ENCODE measurements at places on chromosomes 11 and 22.

- DNase-seq = no peak
Observed at GRCh38 chr11:108588287-108588686, 5.3 kb downstream of the EXPH5 start.

DNA sequence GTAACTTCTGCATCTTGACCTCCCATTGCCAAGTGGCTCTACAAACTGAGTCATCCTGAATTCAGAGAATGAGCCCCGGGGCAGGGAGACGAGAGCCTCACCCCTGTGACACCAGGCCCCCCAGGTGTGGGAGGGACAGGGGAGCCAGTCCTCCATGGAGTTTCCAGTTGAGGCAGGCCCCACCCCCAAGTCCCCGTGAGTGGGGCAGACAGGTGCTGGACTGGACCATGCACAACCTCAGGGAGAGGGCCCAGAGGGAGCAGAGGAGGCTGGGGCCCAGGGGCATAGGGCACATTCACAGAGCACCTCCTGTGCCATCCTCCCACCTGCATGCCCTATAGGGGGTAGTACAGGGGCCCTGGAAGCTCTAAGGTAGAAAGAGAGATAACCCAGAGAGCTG is 180.8 kb downstream of the BRD1 start:
- no peak for DNase-seq

DNA sequence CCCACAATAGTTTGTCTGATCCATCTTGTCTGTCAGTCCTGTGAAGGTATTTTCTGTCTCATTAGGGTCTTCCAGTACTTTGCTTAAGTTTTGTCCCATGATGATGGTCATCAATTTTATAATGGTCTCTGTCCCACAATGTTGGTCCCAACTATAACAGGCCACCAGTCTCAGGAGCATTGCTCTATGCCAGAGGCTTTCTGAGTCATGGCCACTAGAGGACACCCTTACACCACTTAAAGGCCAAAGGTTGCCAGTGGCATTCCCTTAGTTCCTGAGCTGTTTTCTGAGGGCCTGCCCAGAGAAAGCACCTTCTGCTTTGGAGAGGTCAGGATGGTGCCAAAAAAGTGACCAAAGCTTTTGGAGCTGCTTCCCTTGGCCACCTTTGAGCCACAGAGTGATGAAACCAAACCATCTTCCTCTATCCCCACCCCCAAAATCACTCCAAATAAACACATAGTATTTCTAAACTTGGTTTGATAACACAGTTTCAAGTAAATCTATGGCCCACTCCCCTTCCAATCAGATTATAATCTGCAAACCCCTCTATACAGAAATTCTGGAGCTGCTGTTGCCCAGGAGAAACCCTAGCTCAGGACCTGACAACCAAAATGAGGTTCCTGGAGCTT is 19.3 kb downstream of the EIF3F start:
- DNase-seq = no peak

DNA sequence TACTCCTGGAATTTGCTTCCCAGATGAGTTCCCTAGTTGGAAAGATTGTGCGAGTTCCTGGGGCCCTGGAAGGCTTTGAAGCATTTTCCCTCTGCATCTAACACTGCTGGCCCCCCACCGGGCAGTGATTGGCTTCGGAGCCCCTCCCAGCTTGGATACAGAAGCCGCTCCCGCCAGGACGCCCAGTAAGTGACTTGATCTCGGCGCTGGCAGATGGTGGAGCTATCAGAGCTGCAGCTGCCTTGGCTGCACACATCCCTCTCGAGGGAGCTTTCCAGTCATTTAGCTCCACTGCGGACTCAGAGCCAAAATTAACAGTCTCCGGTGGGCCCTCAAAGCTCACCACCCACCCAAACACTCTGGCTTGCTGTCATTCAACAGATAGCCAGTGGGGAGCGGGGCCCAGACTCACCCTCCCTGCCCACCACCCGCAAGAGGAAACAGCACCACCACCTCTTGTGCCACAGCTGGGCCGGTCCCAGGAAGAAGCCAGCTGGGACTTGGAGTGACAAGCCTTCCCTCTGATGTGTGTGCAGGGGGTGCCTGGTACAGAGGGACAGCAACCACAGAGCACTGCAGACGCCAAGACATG is 162.3 kb downstream of the TRIM29 start:
- DNase-seq = no peak

DNA sequence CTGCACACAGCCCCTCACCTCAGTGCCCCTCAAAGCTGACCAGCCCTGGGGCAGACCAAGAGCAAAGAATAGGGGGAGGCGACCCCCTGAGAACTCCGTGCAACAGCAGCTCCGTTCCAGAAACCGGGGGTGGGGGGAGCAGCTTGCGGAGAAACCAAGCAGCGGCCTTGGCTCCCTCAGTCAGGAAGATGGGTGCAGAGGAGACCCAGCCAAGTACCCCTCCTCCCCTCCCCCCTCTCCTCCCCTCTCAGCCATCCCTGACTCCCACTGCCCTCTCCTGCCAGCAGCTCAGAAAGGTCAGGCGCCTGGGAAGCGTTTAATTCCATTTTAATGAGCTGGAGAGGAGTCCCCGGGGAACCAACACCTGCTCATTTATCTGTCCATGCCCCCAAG is 78.9 kb downstream of the PDE2A start:
- DNase-seq = no peak

DNA sequence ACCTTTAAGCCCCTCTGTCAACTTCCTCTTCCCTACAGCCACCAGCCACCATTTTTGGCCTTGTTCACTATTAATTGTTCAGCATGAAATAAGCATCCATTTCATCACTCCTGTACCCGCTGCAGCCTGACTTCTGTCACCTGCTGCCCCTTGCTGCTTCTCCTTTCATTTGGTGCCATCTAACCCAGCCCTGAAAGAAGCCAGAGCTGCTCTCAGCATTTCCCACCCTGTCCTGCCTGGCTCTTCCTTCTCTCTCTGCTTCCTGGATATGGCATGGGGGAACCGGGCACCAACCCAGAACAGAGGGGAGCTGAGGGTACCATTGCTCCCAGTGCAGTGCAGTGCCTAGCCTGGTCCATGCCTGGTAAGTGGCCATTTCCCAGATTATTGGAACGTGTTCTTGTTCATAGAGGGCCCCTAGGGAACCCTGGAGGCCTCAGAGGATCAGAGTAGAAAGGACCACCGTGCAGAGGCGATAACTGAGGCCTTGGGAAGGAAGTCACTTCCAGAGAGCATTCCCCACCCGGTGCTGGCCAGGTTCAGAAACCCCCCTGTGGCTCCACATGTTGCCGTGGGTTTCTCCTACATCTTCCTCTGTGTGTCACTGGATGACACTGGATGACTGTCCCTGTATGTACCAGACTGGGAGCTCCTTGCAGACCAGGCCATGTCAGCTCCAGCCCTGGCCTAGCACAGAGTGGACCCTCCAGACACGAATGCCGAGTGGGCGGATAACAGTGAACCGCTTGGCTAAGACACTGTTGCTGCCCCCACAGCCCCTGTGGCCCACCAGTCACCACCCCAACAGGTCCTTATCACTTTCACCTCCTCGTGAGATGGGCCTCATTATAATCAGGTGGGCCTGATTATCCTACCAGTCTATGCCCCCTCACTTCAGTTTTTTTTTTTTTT is 4.7 kb downstream of the YDJC start:
- no peak for DNase-seq
